Right lobe of liver (tissue), 6 donors: ENCODE measurements at places on chromosomes 3 and 15.
A peak's percentile ranks its signal among the peaks of the same experiment; 100 is the strongest.

DNA sequence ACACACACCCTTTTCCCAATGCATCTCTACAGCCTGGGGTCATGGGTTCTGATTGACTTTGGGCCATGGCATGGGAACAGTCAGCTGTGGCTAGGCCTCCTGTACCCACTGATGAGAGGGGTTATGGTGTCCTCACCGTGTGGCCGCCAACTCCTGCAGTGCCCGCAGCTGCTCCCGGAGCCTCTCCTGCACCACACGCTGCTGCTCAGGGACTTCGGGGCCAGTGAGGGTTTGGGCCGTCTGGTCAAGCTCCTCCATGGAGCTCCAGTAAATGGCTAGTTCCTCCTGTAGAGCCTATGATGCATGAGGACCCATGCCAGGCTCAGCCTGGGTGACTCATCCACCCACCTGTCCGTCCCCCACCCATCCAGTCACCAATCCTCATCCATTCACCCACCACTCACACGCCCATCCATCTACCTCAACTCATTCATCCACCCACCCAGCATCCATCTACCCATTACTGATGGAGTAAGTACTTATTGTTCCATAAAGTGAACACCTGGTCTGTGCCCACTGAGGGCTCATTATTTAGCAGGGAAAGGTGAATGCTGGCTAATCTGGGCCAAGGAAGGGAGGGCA, 21.6 kb downstream of the SPTBN5 start:
- no peak overlapping the region for H3K27ac ChIP-seq
- H3K36me3 ChIP-seq, result no peaks in the 10 kb centered on the region
- DNase-seq, result no peak
- no peaks in the 10 kb centered on the region for H3K4me1 ChIP-seq
- no peak overlapping the region for H3K4me3 ChIP-seq

- no peaks in the 10 kb centered on the region for H3K36me3 ChIP-seq
- no peak overlapping the region for H3K4me3 ChIP-seq
- H3K4me1 ChIP-seq, result no peaks in the 10 kb centered on the region
- no peaks in the 10 kb centered on the region for H3K27me3 ChIP-seq
- DNase-seq, result no peak
- H3K27ac ChIP-seq, result no peak overlapping the region
These were observed 53.7 kb downstream of the GRIP2 start for GRCh38 chr3:14486460-14486859.

DNA sequence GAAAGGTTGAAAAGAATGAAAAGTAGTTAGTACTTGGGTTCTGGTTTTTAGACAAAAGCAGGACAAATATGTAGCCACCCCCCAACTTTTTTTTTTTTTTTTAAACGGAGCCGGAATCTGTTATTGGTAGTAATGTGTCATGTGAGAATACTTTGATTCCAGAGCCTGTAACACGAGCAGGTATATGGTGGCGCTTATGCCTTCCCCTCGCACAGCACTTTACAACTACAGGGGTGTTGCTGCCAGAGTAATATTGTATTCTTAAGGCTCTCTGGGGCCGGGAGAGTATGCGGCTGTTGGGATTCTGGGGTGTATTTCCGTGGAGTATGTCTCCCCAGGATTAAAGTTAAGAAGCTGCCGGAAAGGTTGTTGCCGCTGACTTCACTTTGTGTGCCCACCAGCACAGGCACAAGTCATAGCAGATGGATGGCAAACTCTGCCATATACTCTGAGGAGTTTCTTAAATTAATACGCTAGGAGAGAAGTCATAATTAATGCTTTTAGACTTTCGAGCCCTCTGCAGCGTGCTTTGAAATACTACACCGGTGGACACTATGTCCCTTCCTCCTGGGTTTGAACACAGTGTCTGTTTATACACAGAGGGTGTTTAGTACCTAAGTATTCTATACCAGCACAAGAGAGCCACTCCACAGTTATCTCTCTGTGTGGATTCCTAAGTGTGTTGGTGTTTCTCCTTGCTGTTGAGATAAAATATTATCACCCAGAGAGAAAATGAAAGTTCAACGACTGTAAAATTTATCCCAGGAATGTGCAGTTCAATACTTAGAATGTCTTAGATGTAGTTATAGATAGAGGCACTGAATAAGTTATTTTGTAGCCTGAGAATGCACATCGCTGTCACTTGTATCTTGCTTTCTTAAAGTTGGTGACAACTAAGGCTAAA, 1.4 kb downstream of the MBNL1 start:
- H3K4me1 ChIP-seq, result peaks cover 6% of the 10 kb centered on the region
- H3K4me3 ChIP-seq, result peak overlapping the region; percentile 66
- H3K27me3 ChIP-seq, result no peaks in the 10 kb centered on the region
- H3K27ac ChIP-seq, result peak overlapping the region; percentile 97
- peak; percentile 18 for DNase-seq

DNA sequence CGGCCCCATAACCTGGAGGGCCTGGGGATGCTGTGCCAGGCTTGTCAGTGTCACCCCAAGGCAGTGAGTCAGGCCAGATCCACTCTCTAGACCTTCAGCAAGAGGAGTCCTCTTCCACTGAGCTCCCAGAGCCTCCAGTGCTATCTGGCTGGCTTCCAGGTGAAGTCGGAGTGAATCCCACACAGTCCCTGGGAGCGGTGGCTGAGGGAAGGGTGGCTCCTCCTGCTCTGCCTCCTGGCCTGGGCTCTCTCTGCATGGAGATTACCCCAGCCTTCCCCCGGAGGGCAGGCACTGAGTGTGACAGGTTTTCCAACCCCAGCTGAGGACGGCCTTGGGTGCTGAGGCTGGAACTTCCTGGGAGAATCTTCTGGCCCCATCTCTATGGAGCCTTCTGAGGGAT, 82.7 kb downstream of the EPHB1 start:
- no peak overlapping the region for H3K4me3 ChIP-seq
- H3K27ac ChIP-seq, result no peak overlapping the region
- peak; percentile 37 for DNase-seq
- H3K4me1 ChIP-seq, result no peaks in the 10 kb centered on the region
